ENCODE measurements at places on chromosomes 1 and 21.

- no peak overlapping the region for H3K27ac ChIP-seq
- DNase-seq = no peak
- peaks cover 29% of the 10 kb centered on the region for H3K27me3 ChIP-seq
- no peaks in the 10 kb centered on the region for H3K36me3 ChIP-seq
- H3K4me1 ChIP-seq = peaks cover 2% of the 10 kb centered on the region
These were observed 1.1 kb upstream of the SLC1A7 start for GRCh38 chr1:53143527-53143926.

- no peak overlapping the region for H3K4me3 ChIP-seq
- peaks cover 4% of the 10 kb centered on the region for H3K4me1 ChIP-seq
- H3K27me3 ChIP-seq = peaks cover 86% of the 10 kb centered on the region
- peaks cover 5% of the 10 kb centered on the region for H3K36me3 ChIP-seq
- H3K27ac ChIP-seq = no peak overlapping the region
These were observed 18.7 kb downstream of the UBL4B start for GRCh38 chr1:110130989-110131388.

- H3K27me3 ChIP-seq = no peaks in the 10 kb centered on the region
- no peak for DNase-seq
- H3K4me3 ChIP-seq = no peak overlapping the region
- H3K4me1 ChIP-seq = peaks cover 4% of the 10 kb centered on the region
- H3K36me3 ChIP-seq = no peaks in the 10 kb centered on the region
These were observed 27.0 kb upstream of the ST6GALNAC5 start for GRCh38 chr1:76840278-76840677.

DNA sequence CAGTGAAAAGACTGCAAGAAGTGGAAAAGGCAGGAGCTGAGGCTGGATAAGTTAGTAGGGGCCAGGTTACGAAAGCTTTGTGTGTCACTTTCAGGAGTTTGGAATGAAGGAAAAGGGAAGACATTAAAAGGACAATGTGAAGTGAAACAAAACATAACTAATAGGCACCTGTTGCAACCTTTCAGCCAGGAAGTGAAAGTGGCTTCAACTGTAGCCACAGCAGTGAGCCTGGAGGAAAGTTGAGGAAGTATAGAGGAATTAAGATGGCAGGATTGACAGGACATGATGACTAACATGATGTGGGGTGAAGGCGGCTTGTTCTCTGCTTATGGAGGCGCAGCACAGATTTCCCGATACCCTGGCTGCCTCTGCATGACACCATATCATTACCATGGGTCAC, 68.9 kb downstream of the C4BPA start:
- no peak for DNase-seq
- H3K4me1 ChIP-seq = no peaks in the 10 kb centered on the region
- peaks cover 11% of the 10 kb centered on the region for H3K27me3 ChIP-seq

DNA sequence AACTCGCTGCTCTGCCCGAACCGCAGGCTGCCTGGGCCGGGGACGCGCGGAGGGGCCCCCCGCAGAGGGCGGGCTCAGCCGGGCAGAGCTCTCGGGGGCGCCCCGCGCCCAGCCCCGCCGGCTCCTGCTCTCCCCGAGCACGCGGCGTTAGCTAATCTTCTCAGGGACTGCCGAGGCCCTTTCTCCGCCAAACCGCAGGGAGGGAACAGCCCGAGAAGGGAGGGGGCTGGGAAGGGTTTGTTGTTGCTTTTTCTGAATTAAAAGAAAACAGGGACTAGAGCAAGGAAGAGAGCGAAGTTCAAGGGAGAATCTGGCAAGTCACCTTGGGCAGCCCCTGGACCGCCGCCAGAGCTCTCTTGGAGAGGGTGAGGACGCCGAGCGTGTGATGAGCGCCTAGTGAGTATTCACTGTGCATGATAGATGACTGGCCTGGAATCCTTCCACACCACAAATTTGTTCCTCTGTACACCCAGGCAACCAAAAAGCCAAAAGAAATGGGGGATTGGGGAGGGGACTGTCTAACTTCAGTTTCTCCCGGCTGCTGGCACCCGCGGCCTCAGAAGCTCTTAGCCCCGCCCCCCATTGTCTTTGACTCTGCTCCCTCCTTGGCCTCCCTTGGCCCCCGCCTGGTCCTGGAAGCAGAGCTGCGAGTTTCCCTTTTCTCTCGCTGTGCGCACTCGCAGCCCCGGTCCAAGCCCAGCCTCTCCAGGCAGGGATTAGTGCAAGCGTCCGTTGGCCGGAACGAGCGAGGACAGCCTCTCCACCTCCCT, 19.7 kb upstream of the LMX1A start:
- peaks cover 76% of the 10 kb centered on the region for H3K27me3 ChIP-seq
- peak overlapping the region; percentile 83 for H3K4me3 ChIP-seq
- H3K4me1 ChIP-seq = peaks cover 22% of the 10 kb centered on the region

DNA sequence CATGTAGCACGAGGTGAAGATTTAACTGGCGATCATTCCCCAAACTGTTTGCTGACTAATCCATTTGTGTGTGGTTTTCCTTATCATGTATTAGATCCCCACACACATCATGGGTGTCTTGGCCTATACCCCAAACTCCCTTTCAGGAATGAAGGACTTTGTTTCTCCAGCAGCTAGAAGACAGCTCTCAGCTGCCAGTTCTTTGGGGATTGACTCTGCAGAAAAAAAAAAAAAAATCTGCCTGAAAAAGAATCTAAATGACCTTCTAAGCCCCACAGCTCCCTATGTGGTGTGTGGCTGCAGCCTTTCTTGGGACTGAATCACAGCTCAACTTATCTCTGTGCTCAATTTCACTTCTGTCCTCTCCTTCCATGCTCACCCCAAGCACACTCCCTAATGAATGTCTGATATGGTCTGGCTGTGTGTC, 256.3 kb upstream of the DUSP10 start:
- H3K36me3 ChIP-seq = no peaks in the 10 kb centered on the region
- no peak overlapping the region for H3K4me3 ChIP-seq
- H3K4me1 ChIP-seq = no peaks in the 10 kb centered on the region
- DNase-seq = no peak
- no peak overlapping the region for H3K27ac ChIP-seq
- H3K27me3 ChIP-seq = no peaks in the 10 kb centered on the region

- no peak overlapping the region for H3K4me3 ChIP-seq
- H3K27me3 ChIP-seq = peaks cover 18% of the 10 kb centered on the region
- no peaks in the 10 kb centered on the region for H3K4me1 ChIP-seq
- DNase-seq = no peak
- no peak overlapping the region for H3K27ac ChIP-seq
These were observed 66.8 kb upstream of the BCL10 start for GRCh38 chr1:85343213-85343611.

DNA sequence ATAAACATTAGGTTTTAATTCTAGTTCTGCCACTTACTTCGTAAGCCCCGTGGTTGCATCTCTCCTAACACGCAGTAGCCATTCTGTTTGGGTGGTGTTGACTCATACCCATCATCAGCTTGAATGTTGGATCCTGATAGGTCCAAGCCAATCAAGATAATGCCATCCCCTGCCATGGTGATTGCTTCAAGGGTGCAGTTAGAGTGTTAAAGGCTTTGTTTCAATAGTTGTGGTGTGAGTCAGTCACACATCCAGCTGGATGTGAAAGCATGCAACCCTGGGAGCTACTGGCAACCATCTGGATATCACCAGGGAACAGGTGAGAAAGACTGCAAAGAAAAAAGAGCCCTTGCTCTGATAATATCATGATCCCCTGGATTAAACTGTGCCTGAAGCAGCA, 69.1 kb downstream of the OMA1 start:
- H3K27me3 ChIP-seq = no peaks in the 10 kb centered on the region
- DNase-seq = no peak
- H3K4me1 ChIP-seq = no peaks in the 10 kb centered on the region
- no peak overlapping the region for H3K27ac ChIP-seq
- peaks cover 13% of the 10 kb centered on the region for H3K36me3 ChIP-seq

DNA sequence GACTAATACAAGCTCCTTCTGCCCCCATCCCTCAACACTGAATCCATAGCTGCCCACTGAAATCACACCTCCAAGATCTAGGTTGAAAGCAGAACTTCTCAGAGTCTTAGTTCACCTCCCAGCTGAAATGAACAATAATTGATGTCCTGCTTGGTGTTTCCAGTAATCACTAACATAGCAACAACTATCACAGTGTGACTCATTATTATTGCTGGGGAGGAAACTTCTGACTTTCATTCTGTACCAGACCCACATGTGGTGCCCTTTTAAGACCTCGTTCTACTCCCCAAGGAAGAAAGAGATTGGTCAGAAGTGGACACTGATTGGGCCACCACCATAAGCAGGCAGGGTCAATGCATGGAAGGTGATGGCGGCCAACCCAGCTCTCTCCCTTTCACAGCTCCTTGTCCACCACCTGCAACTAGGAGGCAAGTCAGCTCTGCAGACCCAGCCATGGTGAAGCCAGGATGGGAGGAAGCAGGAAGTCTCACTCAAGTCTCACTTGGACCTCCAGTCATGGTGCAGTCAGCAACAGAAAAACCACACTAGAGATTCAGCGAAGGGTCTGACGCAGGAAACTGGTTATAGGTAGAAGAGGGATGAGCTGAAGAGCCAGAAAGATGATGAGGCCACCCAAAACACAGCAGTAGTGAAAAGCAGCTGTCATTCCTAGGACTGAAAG, 720.2 kb downstream of the PTPRU start:
- no peak overlapping the region for H3K4me3 ChIP-seq
- peaks cover 2% of the 10 kb centered on the region for H3K4me1 ChIP-seq
- no peaks in the 10 kb centered on the region for H3K36me3 ChIP-seq
- no peak overlapping the region for H3K27ac ChIP-seq
- no peak for DNase-seq
- peaks cover 68% of the 10 kb centered on the region for H3K27me3 ChIP-seq

- peaks cover 38% of the 10 kb centered on the region for H3K4me1 ChIP-seq
- no peak overlapping the region for H3K4me3 ChIP-seq
- H3K27me3 ChIP-seq = no peaks in the 10 kb centered on the region
- DNase-seq = no peak
- H3K36me3 ChIP-seq = no peaks in the 10 kb centered on the region
These were observed 13.8 kb downstream of the LYST start for GRCh38 chr1:235852887-235853286.

- no peak overlapping the region for H3K27ac ChIP-seq
- H3K36me3 ChIP-seq = no peaks in the 10 kb centered on the region
These were observed 81.1 kb downstream of the TNFSF18 start for GRCh38 chr1:172969611-172970010.

- H3K4me1 ChIP-seq = no peaks in the 10 kb centered on the region
- no peak for DNase-seq
- no peak overlapping the region for H3K27ac ChIP-seq
- H3K27me3 ChIP-seq = peaks cover 26% of the 10 kb centered on the region
These were observed 120.7 kb downstream of the SMYD2 start for GRCh38 chr1:214401666-214402065.

- no peak overlapping the region for H3K27ac ChIP-seq
- no peak overlapping the region for H3K4me3 ChIP-seq
- no peaks in the 10 kb centered on the region for H3K36me3 ChIP-seq
- no peaks in the 10 kb centered on the region for H3K27me3 ChIP-seq
- DNase-seq = no peak
These were observed 100.4 kb downstream of the LHX8 start for GRCh38 chr1:75234562-75234961.

- no peaks in the 10 kb centered on the region for H3K4me1 ChIP-seq
- H3K27me3 ChIP-seq = no peaks in the 10 kb centered on the region
- H3K4me3 ChIP-seq = no peak overlapping the region
- H3K36me3 ChIP-seq = no peaks in the 10 kb centered on the region
- DNase-seq = no peak
- no peak overlapping the region for H3K27ac ChIP-seq
These were observed 688.9 kb upstream of the ADGRL2 start for GRCh38 chr1:81111818-81112217.

DNA sequence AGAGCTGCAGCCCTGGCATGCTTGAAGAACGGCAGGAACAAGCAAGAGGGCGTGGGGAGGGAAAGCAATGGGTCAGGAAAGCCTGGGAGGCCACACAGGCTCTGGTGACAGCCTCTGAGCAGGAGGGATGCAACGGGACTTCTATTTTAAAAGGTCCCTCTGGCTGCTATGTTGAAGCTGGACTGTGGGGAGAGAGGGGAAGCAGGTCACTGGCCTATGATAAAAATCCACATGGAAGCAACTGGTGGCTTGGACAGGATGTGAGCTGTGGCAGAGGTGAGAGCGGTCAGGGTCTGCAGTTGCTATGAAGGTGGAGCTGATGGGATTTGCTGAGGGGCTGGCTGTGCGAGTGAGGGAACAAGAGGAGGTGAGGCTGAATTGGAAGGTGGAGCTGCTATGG, 11.2 kb downstream of the PADI1 start:
- no peak overlapping the region for H3K4me3 ChIP-seq
- peaks cover 28% of the 10 kb centered on the region for H3K4me1 ChIP-seq
- peaks cover 54% of the 10 kb centered on the region for H3K27me3 ChIP-seq

DNA sequence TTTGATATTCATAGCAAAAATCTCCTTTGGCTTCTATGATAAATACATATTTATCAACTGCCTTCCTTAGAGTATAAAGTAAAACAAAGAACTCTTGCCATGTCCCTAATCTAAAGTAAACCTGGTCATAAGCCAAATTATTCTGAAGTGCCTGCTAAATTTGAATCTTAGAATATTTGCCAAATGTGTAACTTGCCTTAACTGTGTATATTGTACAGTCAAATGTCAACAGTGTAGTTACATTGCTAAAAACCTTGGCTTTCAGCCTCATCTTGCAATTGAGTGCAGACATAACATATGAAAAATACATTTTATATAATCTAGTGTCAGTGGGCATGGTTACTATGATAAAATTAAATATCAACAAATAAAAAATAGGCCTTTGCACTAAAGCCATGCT, 583.4 kb upstream of the ADAMTS5 start:
- H3K4me1 ChIP-seq = no peaks in the 10 kb centered on the region
- no peak for DNase-seq
- H3K27me3 ChIP-seq = no peaks in the 10 kb centered on the region

GRCh38 chr1:18118491-18118890, 10.9 kb downstream of the IGSF21 start:
- H3K4me3 ChIP-seq = no peak overlapping the region
- no peak overlapping the region for H3K27ac ChIP-seq
- no peaks in the 10 kb centered on the region for H3K4me1 ChIP-seq
- DNase-seq = no peak

- no peak for DNase-seq
- H3K4me3 ChIP-seq = no peak overlapping the region
- peaks cover 11% of the 10 kb centered on the region for H3K36me3 ChIP-seq
- H3K4me1 ChIP-seq = no peaks in the 10 kb centered on the region
These were observed 7.9 kb upstream of the A3GALT2 start for GRCh38 chr1:33328817-33329216.

DNA sequence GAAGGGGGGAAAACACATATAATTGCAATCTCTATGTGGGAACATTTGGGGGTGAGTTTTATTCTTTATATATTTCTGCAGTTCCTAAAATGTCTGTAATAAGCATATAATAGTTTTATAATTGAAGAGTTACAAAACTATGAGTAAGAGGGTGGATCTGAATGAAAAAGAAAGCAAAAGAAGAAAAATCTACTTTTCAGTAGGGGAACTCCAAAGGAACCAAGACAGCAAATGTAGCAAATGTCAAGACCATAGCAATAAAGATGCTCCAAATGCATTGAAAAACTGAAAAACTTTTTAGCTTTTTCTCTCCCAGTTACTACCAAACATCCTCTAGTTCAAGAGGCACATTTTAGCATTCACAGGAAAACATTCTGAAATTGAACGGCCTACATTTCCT, 434.8 kb downstream of the LMO4 start:
- H3K27me3 ChIP-seq = peaks cover 7% of the 10 kb centered on the region
- peaks cover 2% of the 10 kb centered on the region for H3K36me3 ChIP-seq
- no peak overlapping the region for H3K4me3 ChIP-seq
- no peak for DNase-seq
